ENCODE measurements at places on chromosomes 7 and 10.
A peak's percentile ranks its signal among the peaks of the same experiment; 100 is the strongest.

GRCh38 chr7:112092709-112093395 lies 113.3 kb downstream of the DOCK4 start:
- DNase-seq, result no peak

- no peak for DNase-seq
These were observed 93.9 kb upstream of the RET start for GRCh38 chr10:42982891-42983506.

GRCh38 chr10:124674768-124675222 lies 69.4 kb downstream of the FAM53B start:
- no peak for DNase-seq

DNA sequence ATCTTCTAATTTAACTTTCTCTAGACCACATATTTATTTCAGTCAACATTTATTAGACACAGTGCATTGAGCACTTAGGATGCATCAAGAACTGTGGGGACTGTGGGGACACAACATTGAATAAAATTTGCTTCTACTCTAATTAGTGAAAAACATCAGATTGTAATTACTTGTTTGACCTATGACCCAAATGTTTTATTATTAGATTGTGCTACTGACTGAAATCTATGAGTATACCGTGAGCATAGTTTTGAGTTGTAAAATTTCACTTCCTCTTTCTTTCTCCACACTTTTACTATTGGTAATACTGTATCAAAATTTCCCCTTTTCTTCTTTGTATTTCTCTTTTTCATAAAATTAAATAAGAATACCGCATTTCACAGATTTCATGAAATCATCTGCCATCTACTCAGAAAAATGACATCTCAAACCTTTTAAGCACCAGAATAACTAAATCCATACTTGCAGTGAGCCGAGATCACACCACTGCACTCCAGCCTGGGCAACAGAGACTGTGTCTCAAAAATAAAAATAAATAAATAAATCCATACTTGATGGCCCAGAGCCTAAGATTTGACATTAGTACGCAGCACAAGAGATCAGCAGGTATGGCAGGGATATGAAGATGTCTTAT lies 25.4 kb upstream of the INPP5F start:
- DNase-seq, result no peak

GRCh38 chr7:69419934-69420333 lies 178.3 kb upstream of the AUTS2 start:
- DNase-seq, result no peak

- no peak for DNase-seq
These were observed 14.4 kb downstream of the PLAC9 start for GRCh38 chr10:80146918-80147317.

- DNase-seq, result no peak
These were observed 173.1 kb upstream of the LRRTM3 start for GRCh38 chr10:66752714-66753113.

DNA sequence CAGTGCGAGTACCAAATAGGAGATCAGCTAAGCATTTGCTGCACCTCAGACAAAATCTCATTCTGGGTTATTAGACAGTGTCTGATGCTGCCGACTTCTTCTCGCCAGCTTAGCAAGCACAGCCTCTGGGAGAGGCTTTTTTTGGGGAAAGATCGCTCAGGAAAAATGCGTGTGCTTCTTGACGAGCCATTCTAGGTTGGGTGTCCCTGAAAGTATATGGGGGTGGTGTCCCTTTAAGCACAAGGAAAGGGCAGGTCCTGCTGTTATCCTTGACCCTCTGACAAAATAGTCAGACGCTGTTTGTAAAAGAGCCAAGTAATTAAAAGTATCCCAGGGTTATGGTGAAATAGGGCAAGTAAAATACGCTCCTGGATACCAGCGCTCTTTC lies 540.1 kb upstream of the FZD8 start:
- no peak for DNase-seq

GRCh38 chr10:81920213-81920829 lies 45.3 kb downstream of the NRG3 start:
- DNase-seq, result no peak

GRCh38 chr7:36985866-36986400 lies 261.6 kb upstream of the AOAH start:
- DNase-seq, result peak; percentile 76

- no peak for DNase-seq
These were observed 27.3 kb upstream of the KMT2E start for GRCh38 chr7:104986628-104987259.

GRCh38 chr7:73740771-73741170 lies 2.2 kb upstream of the ABHD11 start:
- DNase-seq, result no peak

GRCh38 chr7:26044320-26044719 lies 107.7 kb upstream of the NFE2L3 start:
- DNase-seq, result no peak

- no peak for DNase-seq
These were observed 892.0 kb upstream of the CELF2 start for GRCh38 chr10:10125676-10126075.

DNA sequence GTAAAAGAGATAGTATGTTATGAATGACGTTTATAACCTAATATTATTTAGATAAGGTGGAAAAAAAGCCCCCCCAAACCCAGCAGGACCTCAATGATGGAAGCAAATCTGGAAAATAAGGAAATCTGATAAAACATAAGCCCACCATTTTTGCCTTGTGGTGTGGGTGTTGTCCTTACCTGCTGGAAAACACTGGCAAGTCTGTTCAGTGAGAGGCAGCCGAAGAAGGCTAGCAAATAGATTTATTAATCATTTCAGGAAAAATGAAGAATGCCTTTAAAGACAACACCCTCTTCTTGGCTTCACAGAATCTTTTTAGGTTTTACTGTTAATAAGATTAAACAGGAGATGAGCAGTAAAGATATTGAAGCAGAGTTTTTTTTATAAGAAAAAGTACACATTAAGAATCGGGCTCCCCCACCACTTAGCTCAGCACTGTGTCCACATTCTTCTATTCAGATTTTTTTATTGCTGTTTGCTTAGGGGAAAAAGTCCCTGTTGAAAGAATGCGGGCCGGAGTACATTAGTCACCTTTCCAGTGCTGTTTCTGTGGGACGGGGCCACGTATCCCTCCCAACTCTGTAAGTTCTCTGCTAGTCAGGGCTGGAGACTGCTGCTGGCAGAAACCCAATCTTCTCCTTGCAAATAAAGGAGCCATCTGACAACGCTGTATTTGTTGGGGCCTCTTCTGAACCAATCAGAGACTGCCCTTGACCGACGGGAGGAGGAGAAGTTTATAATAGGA lies 104.1 kb downstream of the EVX1 start:
- peak; percentile 28 for DNase-seq

DNA sequence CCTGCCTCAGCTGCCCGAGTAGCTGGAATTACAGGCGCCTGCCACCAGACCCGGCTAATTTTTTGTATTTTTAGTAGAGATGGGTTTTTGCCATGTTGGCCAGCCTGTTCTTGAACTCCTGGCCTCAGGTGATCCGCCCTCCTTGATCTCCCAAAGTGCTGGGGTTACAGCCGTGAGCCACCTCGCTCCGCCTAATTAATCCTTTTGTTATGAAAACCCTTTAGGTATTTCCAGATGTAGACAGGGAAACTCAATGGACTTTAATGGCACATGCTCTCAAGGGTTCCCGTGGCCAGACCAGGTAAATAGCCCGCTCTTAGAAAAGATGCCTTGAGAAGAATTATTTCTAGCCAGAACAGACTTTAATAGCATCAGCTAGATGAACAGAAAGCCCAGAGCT lies 19.7 kb upstream of the EXOC4 start:
- no peak for DNase-seq

DNA sequence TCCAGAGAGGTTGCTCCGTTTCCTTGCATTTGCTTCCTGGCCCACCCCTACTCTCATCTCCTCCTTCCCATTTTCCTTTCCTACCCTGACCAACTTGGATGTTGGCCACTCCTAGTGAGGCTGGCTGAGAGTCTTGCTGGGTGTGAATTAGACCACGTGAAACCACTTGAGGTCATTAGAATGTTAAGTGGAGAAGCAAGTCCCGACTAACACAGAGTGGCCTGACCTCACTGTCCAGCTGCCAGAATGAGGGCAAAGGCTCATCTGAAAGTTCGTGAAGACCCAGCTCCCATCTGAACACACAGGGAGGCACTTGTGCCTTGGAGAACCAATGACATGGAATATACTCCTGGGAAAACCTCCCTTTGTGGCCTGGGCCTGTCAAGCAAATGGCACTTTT lies 80.8 kb downstream of the WDR11 start:
- DNase-seq, result no peak

- DNase-seq, result no peak
These were observed 233.1 kb upstream of the PHYHIPL start for GRCh38 chr10:58943256-58943890.

DNA sequence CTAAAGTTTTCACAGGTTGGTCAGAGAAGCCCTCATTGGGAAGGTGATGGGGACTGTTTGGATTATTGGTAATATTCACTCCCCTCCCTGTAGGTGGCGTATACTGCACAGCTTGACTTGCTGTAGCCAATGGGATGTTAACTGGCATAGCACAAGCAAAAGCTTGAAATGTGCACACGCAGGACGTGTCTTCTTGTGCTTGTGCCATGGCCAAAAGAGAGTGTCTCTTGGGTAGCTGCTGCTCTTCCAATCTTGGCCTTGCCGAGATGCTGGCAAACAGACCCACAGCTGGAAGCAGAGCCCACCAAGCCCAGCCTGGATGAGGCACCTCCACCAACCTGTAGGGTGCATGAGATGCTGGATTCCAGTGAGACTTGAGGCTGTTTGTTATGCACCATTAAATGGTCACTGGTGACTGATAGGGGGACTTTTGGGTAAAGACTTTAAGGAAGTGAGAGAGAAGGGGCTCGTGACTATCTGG lies 266.0 kb downstream of the GRID1 start:
- DNase-seq, result peak; percentile 51

GRCh38 chr7:79132844-79133451 lies 320.5 kb downstream of the MAGI2 start:
- no peak for DNase-seq

DNA sequence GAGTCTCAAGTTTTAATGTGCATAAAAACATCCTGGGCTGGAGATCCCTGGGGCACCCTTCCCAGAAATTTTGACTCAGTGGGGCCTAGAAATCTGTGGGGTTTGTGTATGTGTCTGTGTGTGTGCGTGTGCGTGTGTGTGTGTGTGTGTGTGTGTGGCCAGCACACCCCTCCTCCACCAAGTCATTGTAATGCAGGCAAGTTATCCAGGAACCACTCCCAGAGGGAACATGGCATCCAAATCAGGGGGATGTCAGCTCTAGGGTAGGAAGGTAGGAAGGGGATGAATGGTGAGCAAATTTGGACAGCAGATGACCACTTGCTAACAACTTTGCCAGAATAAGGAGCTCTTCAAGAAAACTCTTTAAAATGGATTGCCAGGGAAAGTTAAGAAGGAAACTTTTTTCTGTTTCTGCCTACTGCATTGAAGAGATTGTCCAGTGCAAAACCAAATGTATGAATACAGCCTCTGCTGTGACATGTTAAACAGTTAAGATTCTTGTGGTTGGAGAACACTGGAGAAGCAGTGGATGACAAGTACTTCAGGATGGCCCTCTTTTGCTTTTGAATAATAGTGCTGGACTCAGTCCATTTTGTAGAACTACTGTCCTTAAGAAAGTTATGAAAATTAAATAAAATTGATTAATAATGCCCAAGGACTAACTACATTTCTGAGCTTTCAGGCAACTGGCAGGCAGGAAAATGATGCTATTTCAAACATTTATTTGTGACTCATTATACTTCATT lies 12.3 kb downstream of the STAMBPL1 start:
- DNase-seq, result no peak

DNA sequence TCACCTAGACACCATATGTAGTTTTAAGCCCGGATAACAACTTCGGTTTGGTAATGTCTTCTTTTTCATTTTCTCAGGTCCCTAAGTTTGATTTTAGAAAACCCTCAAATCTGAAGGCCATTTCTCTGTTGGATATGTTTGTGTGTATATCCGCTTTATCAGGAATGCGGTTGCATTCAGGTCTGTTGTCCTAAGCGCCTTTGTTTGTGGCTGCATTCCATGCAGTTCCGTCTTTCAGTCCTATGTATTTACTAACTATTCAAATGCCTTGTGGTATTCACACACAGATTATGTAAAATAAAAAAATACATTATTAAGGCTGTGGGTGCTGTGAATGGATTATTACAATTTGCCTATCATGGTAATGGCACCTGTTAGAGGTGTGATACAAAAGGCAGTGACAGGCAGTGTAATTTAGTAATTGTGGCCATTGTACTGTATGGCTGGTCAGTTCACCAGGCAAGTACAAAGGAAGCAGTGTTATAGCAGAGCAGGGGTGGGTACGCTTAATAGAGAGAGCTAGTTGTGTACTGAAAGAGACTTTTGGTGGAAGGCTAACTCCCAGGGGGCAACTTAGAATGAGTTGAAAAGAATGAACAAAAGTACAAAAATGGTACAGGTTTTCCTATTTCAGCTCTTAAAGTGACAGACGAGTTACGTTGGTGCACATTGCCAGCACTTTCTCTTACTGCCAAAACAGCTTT lies 136.4 kb downstream of the VTI1A start:
- no peak for DNase-seq

DNA sequence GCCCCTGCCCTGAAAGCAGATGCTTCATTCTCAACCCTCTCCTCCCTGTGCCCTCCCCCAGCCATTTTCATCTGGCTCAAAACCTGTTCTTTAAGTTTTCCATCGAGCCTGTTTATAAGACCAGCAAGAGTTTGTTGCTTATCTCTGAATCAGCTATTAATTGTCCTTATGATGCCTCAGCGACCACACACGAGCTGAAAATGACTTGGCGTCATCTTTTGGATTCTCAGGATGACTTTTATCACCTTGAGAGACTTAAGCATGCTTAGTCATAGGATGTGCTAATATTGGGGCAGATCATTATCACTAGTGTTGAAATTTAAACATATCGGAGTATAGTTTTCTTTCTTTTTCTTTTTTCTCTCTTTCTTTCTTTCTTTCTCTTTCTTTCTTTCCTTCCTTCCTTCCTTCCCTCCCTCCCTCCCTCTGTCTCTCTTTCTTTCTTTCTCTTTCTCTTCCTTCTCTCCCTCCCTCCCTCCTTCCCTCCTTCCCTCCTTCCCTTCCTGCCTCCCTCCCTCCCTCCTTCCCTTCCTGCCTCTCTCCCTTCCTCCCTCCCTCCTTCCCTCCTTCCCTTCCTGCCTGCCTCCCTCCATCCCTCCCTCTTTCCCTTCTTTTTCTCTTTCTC lies 184.5 kb downstream of the PHTF2 start:
- DNase-seq, result no peak

- no peak for DNase-seq
These were observed 536.8 kb upstream of the NRP1 start for GRCh38 chr10:33871061-33871956.

GRCh38 chr10:78065611-78066010 lies 31.9 kb downstream of the RPS24 start:
- DNase-seq, result no peak

- DNase-seq, result no peak
These were observed 176.3 kb upstream of the LRGUK start for GRCh38 chr7:133950855-133951254.

GRCh38 chr7:2651847-2652735 lies 20.3 kb downstream of the TTYH3 start:
- no peak for DNase-seq

DNA sequence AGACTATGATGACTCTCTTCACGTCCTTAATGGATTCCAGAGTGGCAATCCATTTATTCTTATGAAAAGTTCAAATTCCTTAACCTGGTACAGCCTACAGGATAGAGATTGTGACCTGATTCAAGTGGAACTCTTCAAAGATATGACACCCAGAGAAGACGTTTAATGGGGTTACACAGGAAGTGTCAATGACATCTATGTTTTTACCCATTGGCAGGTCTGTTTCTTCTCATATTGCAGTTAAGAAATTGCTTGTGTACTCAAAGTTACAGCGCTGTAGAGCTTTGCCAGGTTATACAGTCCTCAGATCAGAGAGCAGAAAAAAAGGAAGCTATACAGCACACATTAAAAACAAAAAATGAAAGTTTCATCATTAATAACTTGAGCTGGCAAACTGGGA lies 367.4 kb downstream of the THSD7A start:
- no peak for DNase-seq
